ENCODE measurements at places on chromosomes 5 and 9.

GRCh38 chr9:32841314-32841713 lies 58.0 kb downstream of the TMEM215 start:
- DNase-seq, result no peak

- DNase-seq, result peak; percentile 2
These were observed 29.9 kb upstream of the DMRTA1 start for GRCh38 chr9:22416692-22417060.

DNA sequence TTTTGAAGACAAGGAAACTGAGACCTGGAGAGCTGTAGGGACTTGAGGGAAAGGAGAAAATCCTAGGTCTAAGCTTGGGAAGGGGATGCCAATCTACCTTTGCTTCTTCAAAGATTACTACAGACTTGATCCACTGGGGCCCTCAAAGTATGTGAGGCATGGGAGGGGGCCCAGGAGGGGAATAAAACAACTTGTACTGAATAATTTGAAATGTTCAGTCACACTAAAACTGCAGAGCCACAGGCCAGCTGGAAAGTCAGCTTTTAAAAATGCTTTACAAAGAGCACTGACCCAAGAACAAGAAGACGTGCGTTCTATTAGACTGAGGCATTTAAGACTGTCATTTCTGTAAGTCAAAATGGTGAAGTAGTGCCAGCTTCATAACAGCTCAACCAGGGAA lies 13.6 kb downstream of the IL33 start:
- no peak for DNase-seq

DNA sequence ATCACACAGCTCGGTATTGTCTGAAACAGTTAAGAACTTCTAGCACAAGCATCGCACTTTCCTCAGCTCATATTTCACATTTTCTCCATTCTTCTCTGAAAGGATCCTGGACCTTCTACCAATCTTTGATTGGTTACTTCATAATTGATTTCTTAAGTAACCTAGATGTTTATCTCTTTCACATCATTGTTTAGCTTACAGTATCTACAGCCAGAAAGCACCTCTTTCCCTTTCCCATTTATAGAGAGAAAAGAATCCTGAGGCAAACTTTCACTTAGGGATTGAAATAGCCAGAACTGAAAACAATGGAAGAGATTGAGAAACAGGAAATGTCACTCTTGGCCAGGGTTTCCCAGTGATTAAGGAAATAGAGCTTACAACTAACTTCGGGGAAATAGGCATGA lies 2.5 kb downstream of the IL33 start:
- DNase-seq, result peak; percentile 37

GRCh38 chr5:74028976-74029375 lies 403.0 kb downstream of the ARHGEF28 start:
- DNase-seq, result no peak

- no peak for DNase-seq
These were observed 41.2 kb upstream of the RAPGEF1 start for GRCh38 chr9:131781069-131781468.

DNA sequence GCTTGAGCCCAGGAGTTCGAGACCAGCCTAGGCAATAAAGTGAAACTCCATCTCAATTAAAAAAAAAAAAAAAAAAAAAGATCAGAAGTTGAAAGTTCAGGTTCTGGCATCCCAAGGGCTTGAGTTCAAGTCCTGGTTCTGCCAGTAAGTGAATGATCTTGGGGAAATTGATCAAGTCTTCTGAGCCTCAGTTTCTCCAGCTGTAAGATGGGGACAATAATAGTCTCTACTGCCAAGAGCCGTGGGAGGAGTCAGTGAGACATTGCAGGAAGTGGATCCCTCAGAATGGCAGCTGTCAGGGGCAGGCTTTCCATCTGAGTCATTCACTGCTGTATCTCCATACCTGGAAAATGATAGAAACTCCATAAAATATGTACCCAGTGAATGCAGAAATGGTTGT lies 37.8 kb upstream of the FUBP3 start:
- no peak for DNase-seq

- DNase-seq, result no peak
These were observed 50.8 kb downstream of the PAPPA start for GRCh38 chr9:116204252-116204882.

DNA sequence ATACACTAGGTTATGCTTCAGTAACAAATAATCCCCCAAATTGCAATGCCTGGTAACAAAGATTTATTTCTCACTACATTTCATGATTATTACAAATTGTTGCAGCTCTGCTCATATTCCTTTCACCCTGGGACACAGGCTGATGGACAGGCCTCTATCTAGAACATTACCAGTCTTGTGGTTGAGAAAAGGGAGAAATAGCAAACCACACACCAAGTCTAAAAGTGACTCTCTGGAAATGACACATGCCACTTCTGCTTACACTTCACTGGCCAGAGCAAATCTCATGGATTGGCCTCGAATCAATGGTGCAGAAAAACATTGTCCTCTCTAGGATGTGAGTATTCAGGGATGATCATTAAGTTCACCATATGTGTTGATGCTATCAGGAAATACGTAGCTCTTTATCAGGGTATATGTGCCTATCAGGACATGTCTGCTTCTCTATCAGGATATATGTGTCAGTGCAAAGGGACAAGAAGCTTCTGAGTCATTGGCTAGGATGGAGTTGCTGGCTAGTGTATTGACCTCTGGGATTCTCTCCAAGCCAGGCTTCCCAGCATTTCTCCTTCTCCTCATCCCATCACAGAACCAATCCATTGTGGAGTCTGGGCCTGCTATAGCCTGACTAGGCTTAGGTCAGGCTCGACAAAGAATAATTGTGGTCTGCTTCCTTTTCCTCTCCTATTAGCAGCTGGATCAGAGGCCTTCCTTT lies 91.1 kb upstream of the CEP78 start:
- no peak for DNase-seq

GRCh38 chr9:104747245-104747564 lies 278 bp upstream of the NIPSNAP3A start:
- no peak for DNase-seq

- DNase-seq, result no peak
These were observed 118.7 kb downstream of the AUH start for GRCh38 chr9:91243029-91243428.

DNA sequence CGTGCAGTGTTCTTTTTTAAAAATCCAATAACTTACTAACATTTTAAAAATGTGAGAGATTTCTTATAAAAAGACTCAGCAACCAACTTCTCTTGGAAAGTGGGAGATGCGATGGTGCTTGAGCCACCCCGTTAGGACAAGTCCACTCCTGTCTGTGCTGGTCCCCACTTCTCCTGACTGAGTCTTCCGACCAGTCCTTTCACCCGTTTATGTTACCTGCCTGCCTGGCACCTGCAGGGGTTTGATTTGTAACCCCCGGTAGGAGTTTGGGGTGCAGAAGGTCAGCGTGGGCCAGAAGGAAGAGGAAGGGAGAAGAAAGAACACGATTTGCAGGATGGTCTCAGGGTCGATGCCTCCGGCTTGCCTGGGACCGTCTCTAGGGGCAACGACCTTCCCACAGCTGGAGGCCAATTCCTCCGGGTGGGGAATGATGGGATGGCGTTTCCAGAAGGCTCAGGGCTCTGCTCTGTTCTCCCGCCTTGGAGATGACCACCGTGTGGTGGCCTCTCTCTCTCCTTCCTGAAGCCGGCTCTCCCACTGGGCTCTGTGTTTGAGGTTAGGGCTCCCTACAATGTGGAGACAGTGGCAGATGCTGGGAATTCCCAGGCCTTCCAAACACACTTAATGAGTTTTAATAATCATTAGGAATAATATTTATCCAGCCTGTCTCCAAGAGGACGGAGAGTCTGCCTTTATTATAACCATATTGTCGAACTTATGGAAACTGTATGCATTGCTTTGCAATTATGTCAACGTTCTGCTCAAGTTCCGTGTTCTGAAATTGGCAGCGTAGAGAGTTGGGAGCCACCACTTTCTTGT lies 14.8 kb downstream of the COL27A1 start:
- DNase-seq, result peak; percentile 59

DNA sequence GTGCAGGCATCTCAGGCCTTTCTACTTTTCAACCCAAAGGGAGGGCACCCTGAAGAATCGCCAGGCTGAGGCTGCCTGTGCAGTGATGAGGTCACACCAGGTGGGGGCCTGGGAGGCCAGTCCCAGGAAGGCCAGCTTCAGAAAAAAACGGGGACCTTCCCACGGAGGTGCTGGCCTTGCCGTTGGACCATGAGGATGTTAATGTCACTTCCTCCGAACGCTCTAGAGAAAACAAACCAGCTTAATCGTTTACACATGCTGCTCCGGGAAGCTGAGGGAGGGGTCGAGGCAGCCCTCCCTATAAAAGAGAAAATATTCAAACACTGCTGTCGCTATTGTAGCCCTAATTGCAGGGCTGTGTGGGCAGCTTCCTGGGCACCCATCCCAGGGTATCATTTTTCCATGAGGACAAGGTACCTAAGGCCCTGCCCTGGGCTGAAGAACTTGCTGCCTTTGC lies 27.0 kb downstream of the PTGES start:
- DNase-seq, result no peak

- DNase-seq, result no peak
These were observed 64.8 kb downstream of the GDNF start for GRCh38 chr5:37774912-37775483.

DNA sequence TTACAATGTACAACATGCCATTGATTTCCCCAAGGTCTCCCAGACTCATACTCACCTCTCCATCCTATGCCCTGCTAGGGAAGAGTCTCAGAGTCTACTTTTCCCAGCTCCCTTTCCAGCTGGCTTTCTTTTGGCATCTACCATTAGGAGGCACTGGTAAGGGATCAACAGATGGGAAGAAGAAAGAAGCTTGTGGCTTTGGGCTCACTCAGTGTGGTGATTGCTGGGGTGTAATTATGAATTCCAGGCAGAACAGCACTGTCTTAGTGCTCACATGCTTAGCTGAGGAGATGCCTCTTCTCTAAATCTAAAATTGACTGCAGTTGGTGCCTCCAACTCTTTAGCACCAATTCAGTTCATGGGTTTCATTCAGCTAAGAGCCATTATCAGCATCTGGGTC lies 330.0 kb downstream of the PSAT1 start:
- no peak for DNase-seq

GRCh38 chr9:110815361-110815760 lies 146.8 kb downstream of the MUSK start:
- no peak for DNase-seq

- peak; percentile 42 for DNase-seq
These were observed 300.8 kb upstream of the PANK3 start for GRCh38 chr5:168879929-168880328.

DNA sequence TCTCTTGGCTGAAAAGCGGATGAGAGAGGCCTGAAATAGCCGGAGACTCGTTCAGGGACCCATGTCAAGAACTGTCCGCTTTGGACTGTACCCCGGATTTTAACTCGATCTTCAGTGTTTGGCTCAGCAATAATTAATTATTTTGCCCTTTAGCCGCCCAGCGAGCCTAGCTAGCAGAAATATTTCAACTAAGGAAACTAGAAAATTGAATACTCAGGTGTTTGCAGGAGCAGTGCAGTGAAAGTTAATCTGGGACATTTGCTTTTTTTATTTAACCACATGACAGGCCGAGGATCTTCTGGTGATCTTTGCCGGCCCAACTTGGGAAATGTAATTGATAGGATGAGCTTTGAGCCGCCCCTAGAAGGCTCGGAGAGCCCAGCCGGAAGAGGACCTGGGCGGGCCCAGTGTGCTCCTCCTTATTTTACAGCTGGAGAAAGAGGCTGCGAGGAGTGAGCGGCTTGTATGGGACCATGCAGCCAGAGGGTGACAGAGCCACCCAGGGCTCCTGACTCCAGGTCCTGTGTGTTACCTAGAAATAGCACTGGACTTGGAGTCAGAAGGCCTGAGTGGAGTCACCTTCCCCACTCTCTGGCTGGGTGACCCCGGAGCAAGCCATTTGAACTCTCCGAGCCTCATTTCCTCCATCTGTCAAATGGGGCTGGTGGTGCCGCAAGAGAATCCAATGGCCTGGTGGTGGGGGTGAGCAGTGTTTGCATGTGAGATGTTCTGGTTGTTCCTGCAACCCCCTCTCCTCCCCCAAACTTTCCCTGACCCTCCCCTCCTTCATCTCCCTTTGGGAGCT lies 2.4 kb downstream of the PPARGC1B start:
- no peak for DNase-seq

GRCh38 chr5:93382188-93382825 lies 198.7 kb downstream of the NR2F1-AS1 start:
- no peak for DNase-seq

- DNase-seq, result no peak
These were observed 160.4 kb downstream of the CFAP90 start for GRCh38 chr5:7690557-7690956.

DNA sequence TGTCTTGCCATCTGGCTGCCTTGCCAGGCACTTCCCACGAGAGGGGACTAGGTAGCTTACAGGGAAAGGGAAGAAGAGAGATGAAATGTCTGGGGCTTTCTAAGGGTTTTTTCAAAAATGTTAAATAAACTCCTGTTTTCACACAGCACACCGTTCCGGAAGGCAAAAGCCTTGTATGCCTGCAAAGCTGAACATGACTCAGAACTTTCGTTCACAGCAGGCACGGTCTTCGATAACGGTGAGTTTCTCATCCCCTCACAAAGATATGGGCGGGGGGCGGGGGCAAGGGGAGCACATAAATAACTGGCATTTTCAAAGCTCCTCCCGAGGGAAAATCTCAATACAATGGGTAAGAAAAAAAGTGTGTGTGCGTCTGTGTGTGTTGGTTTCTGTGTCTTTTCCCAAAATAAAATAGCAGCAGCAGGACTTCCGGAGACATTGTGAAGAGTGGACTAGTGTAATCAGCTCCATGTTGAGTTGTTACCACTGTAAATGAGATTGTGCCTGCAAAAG lies 189.6 kb downstream of the NR3C1 start:
- peak; percentile 24 for DNase-seq

DNA sequence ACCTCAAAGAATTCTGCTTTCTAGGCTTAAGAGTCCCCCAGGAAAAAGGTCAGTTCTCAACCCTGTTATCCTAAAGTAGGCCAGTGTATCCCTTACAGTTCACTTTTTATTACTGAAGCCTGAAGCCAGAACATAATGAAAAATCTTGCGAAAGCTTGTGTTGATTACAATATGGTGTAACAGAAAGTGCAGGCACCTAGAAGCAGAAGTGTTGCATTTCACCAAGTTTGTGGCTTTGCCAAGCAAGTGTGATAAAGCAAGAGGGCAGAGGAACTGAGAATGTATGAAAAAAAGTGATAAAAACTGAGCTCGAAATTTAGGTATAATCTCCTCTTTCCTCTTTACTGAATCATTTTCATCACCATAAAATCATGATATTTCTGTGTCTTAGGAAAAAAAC lies 26.2 kb downstream of the AGTPBP1 start:
- no peak for DNase-seq

DNA sequence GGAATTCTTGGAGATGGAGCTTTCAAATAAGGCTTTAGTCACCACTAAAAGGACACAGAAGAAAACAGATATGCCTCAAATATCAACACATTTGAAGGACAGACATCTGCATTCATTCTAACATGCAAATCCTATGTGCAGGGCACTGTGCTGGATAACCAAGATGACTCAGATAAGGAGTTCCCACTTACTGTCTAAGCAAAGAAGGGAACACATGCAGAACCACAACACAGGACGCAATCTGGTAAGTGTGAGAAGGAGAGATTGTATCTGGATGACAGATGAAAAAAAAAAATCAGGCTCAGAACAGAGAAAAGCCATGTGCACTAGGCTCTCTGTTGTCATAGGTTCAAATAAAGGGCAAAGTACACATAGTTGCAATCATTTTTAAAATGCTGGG lies 42.5 kb downstream of the ELAVL2 start:
- no peak for DNase-seq

GRCh38 chr9:129236441-129237145 lies 58.5 kb upstream of the IER5L start:
- DNase-seq, result no peak

GRCh38 chr9:14692470-14693250 lies 572 bp downstream of the ZDHHC21 start:
- DNase-seq, result peak; percentile 13

GRCh38 chr5:152437866-152438265 lies 32.8 kb upstream of the NMUR2 start:
- no peak for DNase-seq

- no peak for DNase-seq
These were observed 23.0 kb upstream of the ADAMTS2 start for GRCh38 chr5:179368126-179368805.

Measured in fibroblast of upper back skin (primary cell).